ENCODE measurements at places on chromosomes 6 and 20.

- no peak for DNase-seq
Measured at GRCh38 chr6:78400076-78400475, 467.3 kb upstream of the IRAK1BP1 start.

- DNase-seq, result no peak
Measured at GRCh38 chr6:137866200-137866913, 702 bp upstream of the TNFAIP3 start.

DNA sequence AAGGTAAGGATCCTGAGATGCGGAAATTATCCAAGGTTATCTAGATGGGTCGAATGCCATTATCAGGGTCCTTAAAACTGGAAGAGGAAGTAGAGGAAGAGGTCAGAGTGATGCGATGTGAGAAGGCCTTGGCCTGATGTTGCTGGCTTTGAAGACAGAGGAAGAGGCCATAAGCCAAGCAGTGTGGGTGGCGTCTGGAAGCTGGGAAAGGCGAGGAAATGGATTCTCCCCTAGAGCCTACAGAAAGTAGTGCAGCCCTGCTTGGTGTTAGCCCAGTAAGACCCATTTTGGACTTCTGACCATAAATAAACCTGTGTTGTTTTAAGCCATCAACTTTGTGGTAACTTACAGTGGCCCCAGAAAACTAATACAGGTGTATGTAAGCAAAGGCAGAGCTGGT is 2.0 kb downstream of the SRXN1 start:
- DNase-seq, result no peak

GRCh38 chr6:152271776-152272464 is 365.2 kb downstream of the SYNE1 start:
- no peak for DNase-seq

- DNase-seq, result no peak
Measured at GRCh38 chr20:61896058-61896961, 169.4 kb downstream of the TAF4 start.

GRCh38 chr20:63064310-63064709 is 57.5 kb upstream of the BHLHE23 start:
- DNase-seq, result no peak

DNA sequence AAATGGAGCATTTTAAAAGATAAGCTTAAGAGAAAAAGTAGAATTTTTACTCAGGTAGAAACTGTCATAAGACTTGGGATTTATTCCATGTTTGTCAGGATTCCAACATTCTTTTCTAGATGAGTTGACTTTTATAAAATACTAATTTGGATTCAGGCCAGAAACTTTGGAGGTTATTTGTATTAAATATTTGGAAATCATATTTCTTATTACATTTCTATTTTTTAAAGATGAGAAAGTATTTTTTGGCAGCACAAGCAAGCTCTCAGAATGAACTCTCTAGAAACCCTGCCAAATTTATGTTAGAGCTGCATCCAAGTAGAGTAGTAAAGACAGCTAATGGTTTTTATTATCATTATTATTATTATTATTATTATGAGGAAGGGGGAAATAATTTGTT is 1014.9 kb upstream of the GJE1 start:
- no peak for DNase-seq

DNA sequence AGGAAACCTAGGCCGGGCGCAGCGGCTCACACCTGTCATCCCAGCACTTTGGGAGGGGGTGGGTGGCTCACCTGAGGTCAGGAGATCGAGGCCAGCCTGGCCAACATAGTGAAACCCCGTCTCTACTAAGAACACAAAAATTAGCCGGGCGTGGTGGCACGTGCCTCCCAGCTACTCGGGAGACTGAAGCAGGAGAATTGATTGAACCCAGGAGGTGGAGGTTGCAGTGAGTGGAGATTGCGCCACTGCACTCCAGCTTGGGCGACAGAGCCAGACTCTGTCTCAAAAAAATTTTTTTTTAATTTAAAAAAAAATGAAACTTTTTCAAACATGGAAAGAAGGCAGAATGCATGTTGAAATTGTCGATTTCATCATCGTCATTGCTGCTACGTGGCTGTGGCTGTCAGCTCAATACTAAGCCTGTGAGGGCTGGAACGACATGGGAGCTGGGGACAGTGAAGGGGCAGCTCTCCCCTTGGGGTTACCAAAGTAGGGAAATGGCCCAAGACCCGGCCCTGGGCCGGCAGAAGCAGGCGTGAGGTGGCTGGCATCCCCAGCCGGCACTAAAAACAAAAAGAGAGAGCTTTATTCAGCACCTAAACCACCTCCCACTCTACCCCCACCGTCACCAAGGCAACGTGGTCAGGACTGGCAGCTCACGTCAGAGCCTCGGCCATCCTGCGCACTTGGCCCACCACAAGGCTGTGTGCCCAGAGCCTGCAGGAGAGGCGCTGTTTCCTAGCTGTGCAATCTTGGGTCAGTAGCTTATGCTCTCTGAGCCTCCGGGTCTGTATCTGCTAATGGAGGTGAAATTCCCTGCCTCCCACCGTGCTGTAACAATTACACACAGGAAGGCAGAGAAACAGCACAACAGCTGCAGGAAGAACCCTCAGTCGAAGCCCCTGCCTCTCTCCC is 30.8 kb downstream of the AGPAT4 start:
- DNase-seq, result no peak

GRCh38 chr6:168120390-168121302 is 41.6 kb upstream of the FRMD1 start:
- DNase-seq, result peak; percentile 2

GRCh38 chr6:35146453-35146852 is 5.3 kb upstream of the TCP11 start:
- no peak for DNase-seq

- DNase-seq, result no peak
Measured at GRCh38 chr6:16742116-16742515, 19.1 kb downstream of the ATXN1 start.

DNA sequence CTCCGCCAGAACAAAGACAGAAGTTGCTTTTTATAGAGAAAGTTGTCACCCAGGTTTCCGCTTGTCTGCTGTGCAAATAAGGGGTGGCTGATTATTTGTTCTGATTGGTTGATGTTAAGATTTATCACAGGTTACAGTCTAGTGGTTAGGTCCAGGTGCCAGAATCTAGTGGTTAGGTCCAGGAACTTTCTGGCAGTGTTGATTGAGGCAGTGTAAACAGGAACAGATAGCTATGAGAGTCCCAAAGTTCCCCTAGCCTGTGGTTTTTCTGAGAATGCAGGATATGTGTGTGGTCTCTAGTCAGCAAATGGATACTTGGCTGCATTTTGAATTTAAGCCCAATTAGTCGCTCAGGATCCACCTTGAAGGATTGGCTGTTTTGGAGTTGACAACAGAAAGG is 148.0 kb downstream of the TMEM200A start:
- no peak for DNase-seq

- DNase-seq, result no peak
Measured at GRCh38 chr6:19805129-19805481, 32.1 kb upstream of the ID4 start.

DNA sequence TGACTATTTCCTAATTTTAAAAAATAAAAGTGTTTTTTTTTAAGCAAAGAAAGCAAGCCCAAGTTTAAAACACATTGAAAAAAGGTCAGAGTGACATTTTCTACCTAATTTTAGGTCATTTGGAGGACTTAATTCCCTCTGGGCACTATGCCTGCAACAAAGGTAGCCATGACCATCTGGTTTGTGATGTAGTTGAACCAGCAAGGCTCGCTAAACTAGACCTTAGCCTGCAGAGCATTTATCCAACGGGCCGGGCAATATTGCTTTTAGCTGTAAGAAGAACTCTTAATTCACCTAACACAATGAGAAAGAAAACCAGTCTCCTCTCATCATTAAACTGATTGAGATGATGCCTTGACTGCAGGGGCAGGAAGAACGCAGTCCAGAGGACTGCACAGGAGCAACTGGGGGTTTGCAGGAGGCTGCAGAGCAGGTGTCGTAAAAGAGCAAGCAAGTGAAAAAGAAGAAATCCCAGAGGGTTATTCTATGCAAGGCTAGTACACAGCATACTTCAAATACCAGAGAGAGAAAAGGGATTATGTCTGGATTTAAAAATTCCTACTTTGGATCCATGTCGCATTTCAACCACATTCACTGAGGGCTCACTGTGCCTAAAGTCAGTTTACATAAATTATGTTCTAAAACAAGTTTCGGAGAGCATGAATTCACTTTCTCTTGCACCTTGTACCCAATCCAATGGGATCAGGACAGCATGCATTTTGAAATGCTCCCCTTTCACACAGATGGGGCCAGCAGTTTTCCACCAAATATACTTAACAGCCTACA is 12.8 kb downstream of the TRAF3IP2 start:
- DNase-seq, result no peak

DNA sequence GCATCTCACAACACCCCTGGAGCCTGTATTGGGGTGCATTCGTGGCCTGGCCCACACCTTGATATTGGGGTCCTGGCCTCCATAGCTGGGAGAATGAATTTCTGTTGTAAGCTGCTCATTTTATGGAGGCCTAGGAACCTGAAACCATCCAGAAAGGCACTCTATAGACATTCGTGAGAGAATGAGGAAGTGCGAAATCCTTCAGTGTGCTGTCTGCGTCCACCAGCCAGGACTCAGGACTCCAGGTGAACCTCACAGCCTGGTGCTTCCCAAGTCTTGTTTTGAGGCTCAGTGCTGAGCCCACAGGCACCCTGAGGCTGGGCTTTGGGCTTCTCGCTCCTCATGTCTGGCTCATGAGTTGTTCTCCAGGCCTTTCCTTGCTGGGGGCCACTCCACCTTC is 11.9 kb upstream of the RBBP8NL start:
- no peak for DNase-seq

DNA sequence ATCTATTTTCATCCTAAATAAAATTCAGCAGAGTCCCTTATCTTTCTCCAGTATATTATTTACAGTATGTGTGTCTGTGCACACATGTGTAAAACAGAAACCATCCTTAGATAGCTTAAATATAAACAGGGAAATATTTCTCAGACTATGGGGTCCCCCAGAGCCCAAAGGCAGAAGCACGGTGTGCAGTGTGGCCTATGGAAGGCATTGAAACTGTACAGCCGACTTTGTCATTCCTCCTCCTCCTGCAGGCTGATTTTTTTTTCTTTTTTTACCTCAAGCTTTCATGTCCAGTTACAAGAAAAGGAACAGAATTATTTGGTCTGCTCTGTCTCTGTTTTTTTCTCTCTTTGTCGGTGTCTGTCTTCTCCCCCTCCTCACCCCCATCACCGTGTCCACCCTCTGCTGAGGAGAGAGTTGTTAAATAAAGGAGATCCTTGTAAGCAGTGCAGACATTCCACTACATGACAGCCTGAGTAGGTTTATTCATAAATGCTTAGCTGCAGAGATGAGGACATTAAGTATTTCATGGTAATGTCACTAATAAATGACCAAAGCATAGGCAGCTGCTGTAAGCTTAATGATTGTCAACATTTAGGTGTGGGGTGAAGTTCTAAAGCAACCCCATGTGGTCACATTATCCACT is 31.8 kb upstream of the SLC35D3 start:
- no peak for DNase-seq

DNA sequence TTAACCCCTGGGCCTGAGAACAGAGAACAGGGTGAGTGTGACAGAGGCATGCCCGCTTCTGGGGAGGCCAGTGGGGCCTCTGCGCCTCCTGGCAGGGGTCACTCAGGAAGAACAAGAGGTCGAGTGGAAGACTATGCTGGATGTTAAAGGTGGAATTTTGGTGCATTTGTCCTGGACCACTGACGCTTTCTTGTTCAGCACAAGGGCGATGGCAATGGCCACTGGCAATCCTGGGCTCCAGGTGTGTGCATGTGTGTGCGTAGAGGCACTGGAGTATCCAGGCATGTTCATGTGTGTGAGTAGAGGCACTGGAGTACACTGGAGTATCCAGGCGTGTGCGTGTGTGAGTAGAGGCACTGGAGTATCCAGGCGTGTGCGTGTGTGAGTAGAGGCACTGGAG is 23.5 kb upstream of the NPBWR2 start:
- DNase-seq, result no peak

GRCh38 chr6:157550114-157550989 is 169.4 kb downstream of the ZDHHC14 start:
- peak; percentile 14 for DNase-seq

GRCh38 chr6:101011186-101011585 is 130.1 kb upstream of the ASCC3 start:
- no peak for DNase-seq

- DNase-seq, result no peak
Measured at GRCh38 chr6:42889815-42890214, 10.4 kb downstream of the RPL7L1 start.

GRCh38 chr6:14470671-14471070 is 353.1 kb downstream of the CD83 start:
- no peak for DNase-seq

DNA sequence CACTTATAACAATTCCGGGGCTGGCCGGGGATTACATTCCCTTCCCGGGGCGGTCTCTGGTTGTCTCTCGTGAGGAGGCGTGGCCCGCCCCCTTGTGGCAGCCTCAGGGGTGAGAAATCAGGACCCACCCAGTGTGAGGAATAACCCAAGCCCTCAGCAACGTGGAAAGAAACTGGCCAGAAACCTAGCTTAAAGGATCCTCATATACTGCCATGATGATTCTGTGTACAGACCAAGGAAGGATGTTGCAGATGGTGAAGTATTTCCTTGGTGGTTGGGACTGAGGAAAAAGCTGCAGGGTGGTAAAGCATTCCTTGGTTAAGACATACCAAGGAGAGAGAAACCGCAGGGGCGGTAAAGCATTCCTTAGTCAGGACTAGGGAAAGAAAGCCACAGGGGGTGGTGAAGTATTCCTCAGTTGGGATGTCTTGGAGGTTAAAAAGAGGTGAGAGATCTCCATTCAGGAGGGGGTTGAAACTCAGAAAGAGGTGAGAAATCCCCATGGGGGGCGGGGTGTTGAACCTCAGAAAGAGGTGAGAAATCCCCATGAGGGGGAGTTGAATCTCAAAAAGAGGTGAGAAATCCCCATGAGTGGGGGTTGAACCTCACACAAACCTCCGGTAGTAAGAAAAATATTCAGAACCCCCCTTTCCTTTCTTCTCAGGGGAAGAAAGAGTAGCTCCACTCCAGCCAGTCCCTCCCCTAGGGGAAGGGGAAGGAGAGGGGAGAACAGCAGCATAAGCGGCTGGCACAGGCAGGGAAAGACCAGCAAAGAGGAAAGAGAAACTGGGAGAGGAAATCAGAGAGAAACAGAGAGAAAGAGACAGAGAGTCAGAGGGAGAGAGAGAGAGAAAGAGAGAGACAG is 238.1 kb downstream of the RNGTT start:
- DNase-seq, result no peak

DNA sequence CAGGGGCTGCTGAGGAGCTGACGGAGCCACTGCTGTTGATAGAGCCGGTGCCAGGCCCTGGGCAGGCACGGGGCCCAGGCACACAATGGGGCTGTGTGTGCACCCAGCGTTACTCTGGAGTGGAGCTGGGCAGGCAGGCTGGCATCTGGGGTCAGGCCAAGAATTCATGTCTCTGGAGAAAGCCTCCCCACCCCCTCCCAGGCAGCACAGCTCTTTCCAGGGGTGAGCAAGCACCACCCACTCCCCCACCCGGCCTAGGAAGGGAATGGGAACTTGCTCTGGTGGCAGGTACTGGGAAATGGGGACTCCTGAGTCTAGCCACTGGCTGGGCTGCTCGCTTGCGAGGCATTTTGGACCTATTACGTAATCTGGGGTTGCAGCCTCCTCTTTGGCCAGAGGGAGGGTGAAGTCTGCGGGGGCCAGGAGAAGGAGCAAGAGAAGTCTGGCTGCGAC is 22.7 kb downstream of the TFEB start:
- DNase-seq, result no peak
